ENCODE measurements at places on chromosomes 1 and 21.

- DNase-seq = no peak
- no peaks in the 10 kb centered on the region for H3K27me3 ChIP-seq
These were observed 5.6 kb downstream of the PRELP start for GRCh38 chr1:203481196-203481595.

DNA sequence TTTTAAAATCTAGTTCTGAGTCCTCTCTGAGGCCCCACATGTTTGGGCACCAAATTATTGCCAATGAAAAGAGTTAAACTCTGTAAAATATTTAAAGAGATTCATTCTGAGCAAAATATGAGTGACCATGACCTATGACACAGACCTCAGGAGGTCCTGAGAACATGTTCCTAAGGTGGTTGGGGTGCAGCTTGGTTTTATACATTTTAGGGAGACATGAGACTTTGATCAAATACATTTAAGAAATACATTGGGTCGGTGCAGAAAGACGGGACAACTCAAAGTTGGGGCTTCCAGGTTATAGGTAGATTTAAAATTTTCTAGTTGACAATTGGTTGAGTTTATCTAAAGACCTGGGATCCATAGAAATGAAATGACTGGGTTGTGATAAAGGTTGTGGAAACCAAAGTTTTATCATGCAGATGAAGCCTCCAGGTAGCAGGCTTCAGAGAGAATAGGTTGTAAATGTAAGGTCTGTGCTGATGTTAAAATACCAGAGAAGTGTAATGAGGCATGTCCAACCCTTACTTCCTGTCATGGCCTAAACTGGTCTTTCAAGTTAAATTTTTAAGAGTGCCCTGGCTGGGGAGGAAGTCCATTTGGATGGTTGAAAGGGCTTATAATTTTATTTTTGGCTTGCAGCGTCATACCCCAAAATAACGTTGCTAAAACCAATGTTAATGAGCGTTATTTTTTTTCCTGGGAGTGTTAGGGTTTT is 274.9 kb downstream of the NUF2 start:
- H3K27ac ChIP-seq = no peak overlapping the region
- no peaks in the 10 kb centered on the region for H3K36me3 ChIP-seq
- no peaks in the 10 kb centered on the region for H3K27me3 ChIP-seq
- H3K4me1 ChIP-seq = no peaks in the 10 kb centered on the region
- no peak overlapping the region for H3K4me3 ChIP-seq

DNA sequence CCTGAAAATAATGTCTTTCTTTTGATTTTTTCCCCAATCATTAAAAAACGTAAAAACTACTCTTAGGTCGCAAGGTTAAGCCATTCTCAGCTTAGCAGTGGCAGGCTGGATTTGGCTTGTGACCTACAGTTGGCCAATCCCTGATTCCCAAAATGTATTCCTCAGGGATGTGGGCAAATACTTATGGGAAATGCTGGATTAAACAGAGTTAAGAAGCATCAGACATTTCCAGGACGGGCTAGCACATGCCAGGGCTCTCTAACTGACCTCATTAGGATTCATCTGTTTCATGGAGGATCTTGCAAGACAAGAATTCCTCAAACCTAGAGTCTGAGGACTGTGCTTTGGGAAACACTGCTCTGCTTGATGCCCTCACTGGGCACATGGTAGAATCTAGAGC is 982 bp upstream of the IL24 start:
- no peaks in the 10 kb centered on the region for H3K27me3 ChIP-seq
- H3K4me3 ChIP-seq = no peak overlapping the region
- no peaks in the 10 kb centered on the region for H3K4me1 ChIP-seq
- no peak for DNase-seq
- H3K36me3 ChIP-seq = no peaks in the 10 kb centered on the region
- H3K27ac ChIP-seq = no peak overlapping the region

GRCh38 chr1:51627672-51628071 is 10.8 kb downstream of the OSBPL9 start:
- no peak overlapping the region for H3K4me3 ChIP-seq
- no peak overlapping the region for H3K27ac ChIP-seq
- peak; percentile 33 for DNase-seq
- H3K36me3 ChIP-seq = no peaks in the 10 kb centered on the region
- peaks cover 15% of the 10 kb centered on the region for H3K4me1 ChIP-seq
- H3K27me3 ChIP-seq = no peaks in the 10 kb centered on the region

- H3K36me3 ChIP-seq = no peaks in the 10 kb centered on the region
- H3K27me3 ChIP-seq = no peaks in the 10 kb centered on the region
- peak; percentile 88 for DNase-seq
These were observed at the start of gene C2CD4D for GRCh38 chr1:151839457-151840403. Gene C2CD4D, minus strand, starts transcription at chr1:151839820. Its CDS starts 831 bp downstream, at chr1:151838989.

GRCh38 chr1:2446394-2446793 is 29.7 kb upstream of the PLCH2 start:
- DNase-seq = no peak
- no peak overlapping the region for H3K4me3 ChIP-seq
- H3K4me1 ChIP-seq = no peaks in the 10 kb centered on the region
- H3K27ac ChIP-seq = no peak overlapping the region

DNA sequence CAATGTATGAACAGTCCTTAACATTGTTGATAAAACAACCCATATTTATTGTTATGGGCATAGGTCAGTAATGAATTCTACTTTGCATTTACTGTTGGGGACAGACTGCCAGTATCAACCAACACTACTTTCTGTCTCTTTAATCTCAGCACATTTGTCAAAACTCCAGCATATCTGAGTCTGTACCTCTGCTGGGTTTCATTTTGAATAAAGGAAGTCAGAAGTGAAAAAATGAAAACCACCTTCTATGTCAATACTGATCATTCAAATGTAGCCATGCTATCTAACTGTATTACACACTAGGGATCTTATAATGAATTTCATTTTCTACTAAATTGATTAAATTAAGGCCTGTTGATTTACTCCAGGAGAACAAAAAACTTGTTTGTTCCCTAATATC is 24.2 kb upstream of the CXADR start:
- DNase-seq = peak; percentile 30
- peaks cover 6% of the 10 kb centered on the region for H3K4me1 ChIP-seq
- H3K27me3 ChIP-seq = no peaks in the 10 kb centered on the region

GRCh38 chr1:74908797-74909196 is 175.8 kb downstream of the TYW3 start:
- no peak for DNase-seq
- no peak overlapping the region for H3K27ac ChIP-seq
- no peaks in the 10 kb centered on the region for H3K36me3 ChIP-seq
- H3K27me3 ChIP-seq = no peaks in the 10 kb centered on the region

DNA sequence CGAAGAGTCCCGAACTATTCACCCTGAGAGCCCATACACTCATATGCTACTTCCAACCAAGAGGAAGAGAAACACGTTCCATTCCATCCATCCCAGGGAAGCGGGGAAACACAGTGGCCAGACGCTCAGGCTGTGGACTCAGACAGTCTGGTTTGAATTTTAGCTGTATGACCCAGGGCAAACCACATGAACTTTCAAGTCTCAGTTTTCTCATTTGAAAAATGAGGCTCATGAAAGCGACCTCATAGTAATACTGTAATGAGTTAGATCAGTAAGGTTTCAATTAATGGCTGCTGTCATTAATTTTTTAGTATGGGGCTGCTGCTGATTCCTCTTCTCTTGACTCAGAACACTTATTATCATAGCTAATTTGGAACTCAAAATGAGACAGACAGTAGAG is 1.5 kb downstream of the FCRL4 start:
- no peak overlapping the region for H3K27ac ChIP-seq
- peaks cover 70% of the 10 kb centered on the region for H3K27me3 ChIP-seq
- H3K4me3 ChIP-seq = no peak overlapping the region
- no peaks in the 10 kb centered on the region for H3K36me3 ChIP-seq
- DNase-seq = peak; percentile 59

GRCh38 chr1:182680408-182680807 is 4.0 kb downstream of the RGS8 start:
- no peak overlapping the region for H3K27ac ChIP-seq
- H3K4me1 ChIP-seq = peaks cover 17% of the 10 kb centered on the region
- no peak overlapping the region for H3K4me3 ChIP-seq
- DNase-seq = no peak
- H3K27me3 ChIP-seq = peaks cover 32% of the 10 kb centered on the region

DNA sequence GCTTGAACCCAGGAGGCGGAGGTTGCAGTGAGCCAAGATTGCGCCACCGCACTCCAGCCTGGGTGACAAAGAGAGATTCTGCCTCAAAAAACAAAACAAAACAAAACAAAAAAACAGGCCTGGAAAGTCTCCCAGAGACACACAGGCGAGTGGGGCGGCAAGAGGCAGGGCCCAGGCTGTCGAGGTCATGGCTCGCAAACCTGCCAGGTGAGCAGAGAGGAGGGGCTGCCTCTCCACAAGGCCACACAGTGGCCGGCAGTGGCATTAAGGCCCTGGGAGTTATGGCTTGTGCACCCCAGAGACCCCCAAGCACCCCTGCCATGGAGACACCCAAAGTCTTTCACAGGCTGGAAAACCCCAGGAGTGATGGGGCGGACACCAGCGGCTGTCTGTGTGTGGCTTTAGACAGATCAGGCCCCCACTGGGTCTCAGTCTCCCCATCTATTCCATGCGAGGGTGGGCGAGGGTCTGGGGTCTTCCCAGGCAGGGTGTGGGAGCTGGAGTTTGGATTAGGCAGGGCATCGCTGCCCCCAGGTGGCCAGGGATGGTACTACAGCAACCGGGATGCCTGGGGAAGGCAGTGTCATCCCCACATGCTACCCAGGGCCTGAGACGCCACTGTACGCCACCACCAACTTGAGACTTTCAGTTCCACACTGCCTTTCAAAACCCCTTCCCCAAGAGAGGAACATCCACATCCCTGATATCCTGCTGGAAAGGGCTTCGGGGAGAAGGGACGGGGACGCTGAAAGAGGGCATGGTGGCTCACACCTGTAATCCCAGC is 7.3 kb upstream of the CTRC start:
- H3K27ac ChIP-seq = no peak overlapping the region
- no peaks in the 10 kb centered on the region for H3K4me1 ChIP-seq
- no peaks in the 10 kb centered on the region for H3K27me3 ChIP-seq
- peak; percentile 30 for DNase-seq

DNA sequence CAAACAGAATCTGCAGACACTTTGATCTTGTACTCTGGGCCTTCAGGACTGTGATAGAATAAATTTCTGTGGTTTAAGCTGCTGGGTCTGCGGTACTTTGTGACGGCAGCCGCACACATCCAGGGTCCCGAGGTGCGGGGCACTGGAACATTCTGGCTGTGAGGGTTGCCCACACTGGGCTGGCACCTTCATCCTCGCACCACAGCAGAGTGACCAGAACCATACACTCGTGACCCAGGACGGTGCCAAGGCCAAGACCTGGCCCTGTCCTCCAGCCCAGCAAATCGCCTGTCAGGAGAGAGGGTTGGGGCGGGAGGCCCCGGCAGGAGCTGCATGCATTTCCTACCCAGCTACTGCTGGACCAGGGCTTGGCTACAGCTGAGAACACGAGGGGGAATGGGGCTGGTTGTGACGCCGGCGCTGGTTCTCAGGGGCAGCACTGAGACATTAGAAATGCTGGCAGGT is 2.6 kb upstream of the FTCD start:
- no peaks in the 10 kb centered on the region for H3K4me1 ChIP-seq
- H3K36me3 ChIP-seq = no peaks in the 10 kb centered on the region
- H3K27ac ChIP-seq = no peak overlapping the region
- peaks cover 2% of the 10 kb centered on the region for H3K27me3 ChIP-seq

- no peak for DNase-seq
- H3K27ac ChIP-seq = no peak overlapping the region
- no peak overlapping the region for H3K4me3 ChIP-seq
- H3K4me1 ChIP-seq = no peaks in the 10 kb centered on the region
- H3K27me3 ChIP-seq = no peaks in the 10 kb centered on the region
These were observed 252.7 kb downstream of the DISC1 start for GRCh38 chr1:231879296-231879695.

DNA sequence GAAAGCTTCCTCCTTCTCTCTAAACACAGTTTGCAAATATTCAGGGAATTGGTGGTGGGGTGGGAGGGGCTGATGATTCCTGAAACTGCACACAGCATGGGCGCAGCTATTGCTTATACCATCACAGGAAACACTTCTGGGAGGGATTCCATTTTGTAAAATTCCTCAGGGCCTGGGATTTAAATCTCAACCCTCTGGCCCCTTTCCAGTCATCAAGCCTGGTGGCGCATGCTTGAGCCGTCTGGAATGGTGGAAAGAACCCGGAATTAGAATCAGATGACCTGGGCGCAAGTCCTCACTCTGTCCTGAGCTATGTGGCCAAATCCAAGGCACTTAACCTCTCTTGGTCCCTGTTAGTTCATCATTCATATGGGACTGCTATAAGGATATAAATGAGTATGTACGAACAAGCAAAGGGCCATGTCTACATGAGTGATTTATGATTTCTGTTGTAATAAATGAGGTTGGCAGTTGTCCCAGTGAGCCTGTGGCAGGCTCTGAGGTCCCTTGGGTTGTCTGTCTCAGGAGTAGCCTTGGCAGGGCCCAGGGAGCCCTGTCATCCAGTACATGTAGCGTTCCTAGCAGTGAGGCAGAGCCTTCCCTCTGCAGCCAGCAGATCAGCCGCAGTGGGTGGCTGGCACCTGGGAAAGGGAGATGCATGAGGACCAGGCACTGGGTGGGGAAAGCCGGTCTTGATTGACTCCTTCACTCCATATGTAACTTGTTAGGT is 72.0 kb downstream of the MAN1C1 start:
- no peak for DNase-seq
- 0 out of 2 replicates have a peak, but pooled peaks cover 1% of the 10 kb centered on the region for H3K4me1 ChIP-seq
- H3K27me3 ChIP-seq = no peaks in the 10 kb centered on the region
- H3K27ac ChIP-seq = no peak overlapping the region
- no peak overlapping the region for H3K4me3 ChIP-seq

DNA sequence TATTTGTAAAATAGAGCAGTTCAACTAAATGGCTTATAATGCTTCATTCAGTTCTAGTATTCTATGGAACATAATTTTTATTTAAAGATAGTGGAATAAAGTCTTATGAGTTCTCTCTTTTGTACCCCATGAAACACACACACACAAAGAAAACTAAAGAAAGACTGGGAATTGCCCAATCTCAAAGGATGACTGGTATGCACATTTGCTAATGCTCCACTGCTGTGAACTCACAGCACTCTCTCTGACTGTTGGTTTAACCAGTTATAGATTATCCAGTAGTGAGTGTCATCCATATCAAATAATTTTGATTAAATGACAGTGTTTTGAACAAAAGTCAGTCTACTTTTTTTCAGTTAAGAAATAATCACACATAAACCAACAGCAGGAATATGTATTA is 1082.4 kb upstream of the B3GALT2 start:
- H3K4me1 ChIP-seq = no peaks in the 10 kb centered on the region
- no peaks in the 10 kb centered on the region for H3K36me3 ChIP-seq
- H3K4me3 ChIP-seq = no peak overlapping the region
- no peak overlapping the region for H3K27ac ChIP-seq
- DNase-seq = no peak

- no peaks in the 10 kb centered on the region for H3K27me3 ChIP-seq
- H3K4me3 ChIP-seq = no peak overlapping the region
- no peak overlapping the region for H3K27ac ChIP-seq
- no peak for DNase-seq
- H3K36me3 ChIP-seq = no peaks in the 10 kb centered on the region
These were observed 14.6 kb upstream of the TENT5C start for GRCh38 chr1:117591252-117591651.

- no peak overlapping the region for H3K27ac ChIP-seq
- H3K4me1 ChIP-seq = no peaks in the 10 kb centered on the region
- no peak for DNase-seq
- no peak overlapping the region for H3K4me3 ChIP-seq
- H3K27me3 ChIP-seq = no peaks in the 10 kb centered on the region
These were observed 25.0 kb upstream of the CCDC27 start for GRCh38 chr1:3727042-3727824.

Measured in MM.1S (cell line).